ENCODE measurements at places on chromosomes 5 and 9.

DNA sequence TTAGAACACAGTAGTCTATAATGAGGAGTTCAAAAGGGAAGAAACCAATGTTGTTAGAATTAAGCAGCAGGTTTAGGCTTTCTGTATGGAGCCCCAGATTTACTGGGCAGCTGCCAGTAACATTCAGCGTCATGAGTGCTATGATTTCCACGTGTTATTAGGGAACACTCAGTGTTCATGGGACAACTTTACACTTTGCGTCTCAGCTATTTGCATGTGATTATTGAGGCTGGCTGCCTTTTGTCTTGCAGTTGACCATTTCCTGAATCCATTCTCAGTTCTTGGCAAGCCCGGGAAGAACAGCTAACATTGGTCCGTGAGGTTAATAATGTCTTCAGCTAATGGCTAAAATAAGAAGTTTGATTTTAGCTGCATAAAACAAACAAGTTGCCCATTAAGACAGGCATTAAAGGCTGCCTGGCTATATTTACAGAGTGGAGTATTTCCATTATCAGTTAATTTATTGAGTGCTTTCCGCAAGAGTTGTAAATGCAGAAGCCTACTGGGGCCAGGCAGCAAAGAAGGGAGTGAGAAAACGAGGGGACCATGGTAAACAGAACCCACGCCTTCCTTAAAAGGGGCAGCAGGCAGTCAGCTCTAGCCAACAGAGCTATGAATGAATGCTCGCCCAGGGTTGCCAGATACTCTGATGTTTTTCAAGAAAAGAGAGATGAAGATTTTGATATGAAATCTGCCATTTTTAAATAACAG lies 120.9 kb downstream of the PIP5K1B start:
- DNase-seq, result no peak

DNA sequence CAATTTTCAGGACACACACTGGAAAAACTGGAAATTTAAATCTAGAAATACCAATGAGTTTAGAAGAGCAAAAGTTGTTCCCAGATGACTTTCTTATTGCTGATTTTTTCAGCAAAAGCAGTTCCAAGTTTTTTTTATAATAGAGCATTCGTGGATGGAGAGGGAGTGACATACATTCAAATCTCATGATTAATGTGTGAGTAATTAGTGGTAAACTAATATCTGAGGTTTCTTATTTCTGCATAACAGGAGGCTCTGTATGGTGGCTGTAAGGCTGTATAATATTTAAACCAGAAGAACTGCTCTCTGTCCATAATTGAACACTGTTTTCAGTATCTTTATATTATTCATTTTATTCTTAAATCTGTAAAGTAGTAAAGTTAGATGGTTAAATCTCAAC lies 25.8 kb downstream of the LYSMD3 start:
- DNase-seq, result no peak

DNA sequence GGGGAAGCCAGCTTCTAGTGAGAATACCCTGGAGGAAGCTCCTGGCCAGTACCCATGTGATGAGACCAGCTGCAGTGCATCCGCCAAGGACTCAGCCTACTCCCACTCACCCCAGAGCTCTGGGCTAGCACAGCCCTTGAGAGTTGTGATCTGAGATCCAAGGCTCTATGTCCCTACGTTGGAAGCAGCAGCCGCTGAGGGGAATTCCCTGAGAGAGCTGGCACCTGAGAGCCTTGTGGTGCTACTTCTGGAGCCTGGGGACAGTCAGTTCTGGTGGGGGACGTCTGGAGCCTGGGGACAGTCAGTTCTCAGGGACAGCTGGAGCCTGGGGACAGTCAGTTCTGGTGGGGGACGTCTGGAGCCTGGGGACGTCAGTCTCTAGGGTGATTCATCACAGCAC lies 39.2 kb downstream of the PDZD2 start:
- no peak for DNase-seq

DNA sequence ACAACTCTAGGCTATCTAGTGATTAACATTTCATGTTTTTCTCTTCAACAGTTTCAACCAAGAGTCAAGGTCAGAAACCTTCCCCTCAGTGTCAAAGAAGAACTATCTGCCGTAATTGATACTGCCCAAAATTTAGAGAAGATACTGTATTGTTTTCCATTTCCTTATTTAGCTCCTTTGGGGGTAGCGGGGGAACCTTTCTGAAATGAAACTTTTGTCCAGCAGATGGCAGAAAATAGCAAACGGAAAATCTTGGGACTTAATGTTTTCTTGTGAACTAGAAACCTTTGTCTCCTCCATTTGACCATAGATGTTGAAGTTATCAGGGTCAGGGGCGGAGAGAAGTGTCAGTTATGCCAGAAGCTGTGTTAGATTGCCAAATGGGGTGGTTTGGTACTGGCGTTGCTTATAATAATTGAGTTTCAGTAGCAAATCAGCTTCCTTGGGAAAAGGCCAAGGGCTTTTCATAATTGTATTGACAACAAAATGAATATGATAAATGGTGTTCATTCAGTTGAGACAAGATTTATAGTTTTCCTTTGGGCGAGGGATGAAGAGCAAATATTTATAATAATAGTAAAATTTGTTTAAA lies 101.7 kb upstream of the TLX3 start:
- peak; percentile 46 for DNase-seq

GRCh38 chr9:131704141-131704983 lies 35.5 kb downstream of the RAPGEF1 start:
- DNase-seq, result no peak

DNA sequence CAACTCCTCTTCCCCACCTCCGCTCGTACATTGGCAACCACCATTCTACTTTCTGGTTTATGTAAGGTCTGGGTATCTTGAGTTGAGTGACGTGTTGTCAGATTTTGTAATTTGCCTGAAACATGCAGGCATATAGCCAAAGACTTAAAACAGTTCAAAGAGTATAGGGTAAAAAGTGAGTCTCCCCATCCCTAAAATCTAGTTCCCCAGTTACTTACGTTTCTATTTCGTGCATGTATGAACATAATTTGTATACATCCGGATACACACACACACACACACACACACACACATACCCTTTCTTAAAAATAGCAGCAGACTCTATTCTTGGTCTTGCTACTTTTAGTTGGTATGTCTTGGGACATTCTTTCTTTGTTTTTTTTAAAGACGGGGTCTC lies 915 bp downstream of the HSDL2 start:
- no peak for DNase-seq

GRCh38 chr5:37721447-37721871 lies 118.4 kb downstream of the GDNF start:
- no peak for DNase-seq

DNA sequence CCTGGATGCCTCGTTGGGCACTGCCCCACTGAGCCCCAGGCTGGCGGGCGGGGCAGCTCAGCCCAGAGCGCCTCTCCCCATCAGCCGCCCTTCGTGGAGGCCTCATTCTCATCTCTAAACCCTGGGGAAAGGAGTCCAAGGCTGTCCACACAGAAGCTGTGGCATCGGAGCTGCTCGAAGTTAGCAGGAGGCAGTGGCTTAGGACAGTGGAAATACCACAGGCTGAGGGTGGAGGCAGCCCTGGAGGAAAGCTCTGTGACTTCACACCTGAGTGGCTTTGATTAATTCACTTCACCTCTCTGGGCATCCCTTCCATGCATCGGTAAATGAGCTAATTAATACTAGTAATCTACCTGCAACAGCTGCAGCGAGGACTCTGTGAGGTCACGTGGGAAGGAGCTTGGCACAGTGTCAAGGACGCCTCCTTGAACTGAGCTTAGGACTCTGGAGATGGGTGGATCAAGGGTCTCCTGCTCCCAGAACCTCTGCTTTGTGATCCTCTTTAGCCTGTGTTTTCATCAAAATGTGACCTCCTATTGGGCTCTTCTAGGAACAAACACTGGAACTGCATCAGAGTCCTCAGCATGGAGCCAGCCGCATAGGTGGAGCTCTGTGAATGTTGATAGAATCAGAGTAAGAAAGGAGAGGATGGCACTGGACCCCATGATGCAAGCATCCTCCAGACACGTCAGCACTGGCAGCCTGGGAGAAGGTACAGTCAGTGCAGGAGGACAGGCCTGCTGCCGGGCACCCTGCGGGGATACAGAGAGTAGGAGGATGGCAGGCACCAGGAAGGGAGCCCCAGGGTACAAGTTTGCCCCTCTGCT lies 842 bp upstream of the ANGPTL2 start:
- DNase-seq, result no peak

DNA sequence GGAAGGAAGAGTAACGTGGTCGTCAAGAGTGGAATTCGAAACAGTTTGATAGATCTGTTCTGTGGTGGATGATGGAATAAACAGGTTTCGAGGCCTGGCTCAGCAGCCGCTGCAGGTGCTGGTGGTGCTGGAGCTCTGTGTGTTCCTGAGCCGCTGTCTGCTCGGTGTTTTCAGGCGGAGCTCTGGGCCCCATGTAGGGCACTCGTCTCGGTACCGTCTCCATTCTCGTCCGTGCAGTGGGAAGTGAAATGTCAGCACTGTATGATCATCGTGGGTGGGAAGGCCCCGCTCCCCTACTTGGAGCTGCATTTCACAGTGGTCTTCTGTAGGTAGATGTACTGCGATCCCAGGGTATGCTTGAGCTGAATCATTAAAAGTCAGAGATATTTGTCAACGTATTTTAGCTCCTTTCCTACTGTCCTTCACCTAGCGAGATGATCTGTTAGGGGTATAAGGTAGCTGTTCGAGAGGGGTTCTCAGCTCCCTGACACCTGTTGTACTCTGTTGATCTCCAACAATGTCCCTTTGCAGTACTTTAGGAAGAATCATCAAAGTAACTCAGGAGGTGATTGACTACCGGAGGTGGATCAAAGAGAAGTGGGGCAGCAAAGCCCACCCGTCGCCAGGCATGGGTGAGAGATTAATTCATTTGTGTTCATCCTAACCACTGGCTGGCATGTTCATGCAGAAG lies 35.9 kb downstream of the TENT4A start:
- no peak for DNase-seq

GRCh38 chr5:36708996-36709395 lies 102.6 kb downstream of the SLC1A3 start:
- DNase-seq, result no peak

GRCh38 chr9:84216151-84216550 lies 124.4 kb downstream of the SLC28A3 start:
- peak; percentile 30 for DNase-seq

DNA sequence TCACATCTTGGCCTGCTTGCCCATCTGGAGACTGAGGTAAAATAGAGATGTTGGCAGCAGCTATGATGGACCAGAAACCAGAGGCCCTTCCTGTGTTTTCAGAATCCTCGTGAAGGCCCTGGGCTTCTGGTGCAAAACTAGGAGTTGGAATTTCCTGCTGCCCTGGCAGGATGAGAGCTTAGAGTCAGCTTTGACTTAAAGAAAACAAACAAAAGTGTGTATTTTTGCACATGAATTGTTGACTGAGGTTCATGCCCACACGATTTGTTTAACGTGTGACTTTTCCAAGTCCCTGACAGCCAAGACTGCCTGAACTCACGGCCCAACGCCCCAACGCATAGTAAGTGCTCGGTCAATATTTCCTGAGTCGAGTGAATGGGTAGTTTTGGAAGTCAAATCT lies 303.1 kb downstream of the MLLT3 start:
- no peak for DNase-seq

DNA sequence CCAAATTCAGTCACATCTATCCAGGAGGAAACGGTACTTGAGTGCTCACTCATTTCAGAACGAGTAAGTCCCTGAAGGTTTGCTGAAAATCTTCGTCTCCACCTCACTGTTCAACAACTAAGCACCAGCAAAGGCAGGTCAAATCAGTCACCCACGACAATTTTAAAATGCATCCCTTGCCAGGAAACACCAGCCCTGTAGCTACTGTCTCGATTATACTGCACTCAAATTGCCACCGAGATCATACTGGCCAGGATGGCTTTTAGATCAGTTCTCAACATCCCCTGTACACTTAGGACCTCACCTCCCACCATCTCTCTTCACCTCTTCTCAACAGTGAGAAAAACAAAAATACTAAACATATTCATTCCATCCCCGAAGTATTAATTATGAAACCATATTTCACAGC lies 298.6 kb downstream of the AGTPBP1 start:
- no peak for DNase-seq

DNA sequence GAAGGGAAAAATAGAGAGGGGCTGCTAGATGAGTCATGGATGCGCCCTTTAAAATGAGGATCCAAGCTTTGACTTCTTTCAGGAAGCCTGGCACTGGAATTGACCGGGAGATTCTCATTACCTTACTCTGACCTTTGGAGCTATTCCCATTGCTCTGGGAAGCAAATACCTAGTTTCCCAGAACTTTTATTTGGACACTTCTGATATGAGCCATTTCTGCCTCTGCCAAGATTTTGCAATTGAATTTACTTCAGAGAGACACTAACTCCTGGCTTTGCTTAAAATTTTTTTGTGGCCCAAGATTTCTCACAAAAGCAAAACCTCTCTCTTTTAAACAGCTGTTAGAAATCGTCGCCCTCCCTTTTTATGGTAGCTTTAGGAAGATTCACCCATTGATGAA lies 15.7 kb upstream of the AGXT2 start:
- DNase-seq, result peak; percentile 29

DNA sequence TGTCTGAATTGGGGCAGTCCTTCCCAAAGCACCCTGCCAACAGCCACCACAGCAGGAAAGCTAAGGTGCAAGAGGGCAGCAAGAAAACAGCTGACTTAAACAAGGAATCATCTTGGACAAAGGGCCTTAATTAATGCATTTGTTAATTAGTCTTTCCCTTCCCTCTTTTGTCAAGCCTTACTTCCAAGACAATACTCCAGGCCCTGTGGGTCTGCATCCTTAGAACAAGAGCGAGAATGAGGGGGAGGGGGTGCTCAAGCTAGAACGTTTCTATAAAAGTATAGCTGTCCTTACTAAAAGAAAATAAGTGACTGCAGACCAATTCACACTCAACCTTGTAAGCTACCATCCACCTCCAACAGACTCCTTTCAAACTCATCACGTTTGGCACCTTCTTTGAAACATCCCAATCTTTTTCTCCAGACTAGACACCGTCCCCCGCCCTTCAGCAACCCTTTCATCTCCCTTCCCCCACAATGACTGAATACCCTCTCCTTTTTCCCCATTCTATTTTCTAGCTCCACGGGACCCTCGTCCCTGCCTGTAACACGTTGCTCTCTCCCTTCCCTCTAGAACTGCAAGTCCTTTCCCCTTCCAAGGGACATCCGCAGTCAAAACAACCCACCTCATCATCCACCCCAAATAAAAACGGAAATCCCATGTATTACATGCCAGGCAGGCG lies 85.7 kb upstream of the RNF38 start:
- DNase-seq, result no peak

- no peak for DNase-seq
Measured at GRCh38 chr9:106019039-106019680, 324.8 kb downstream of the TMEM38B start.

- peak; percentile 26 for DNase-seq
Measured at GRCh38 chr5:50667653-50668595, 1.5 kb downstream of the PARP8 start.

- no peak for DNase-seq
Measured at GRCh38 chr9:121273064-121273775, 5.3 kb downstream of the GSN start.

- DNase-seq, result no peak
Measured at GRCh38 chr9:113483676-113484257, 20.2 kb downstream of the RGS3 start.

GRCh38 chr5:1734271-1734907 lies 65.2 kb downstream of the MRPL36 start:
- DNase-seq, result no peak

Data from AG08395 (cell line).